Esophagus (tissue), 2 donors: ENCODE measurements at places on chromosomes 13 and 19. TPM values are rescaled to one million over a fixed set of nuclear protein-coding genes. Genes with fewer than 3 reads are reported as not detected.

The COX7A1 gene
- 17.3 TPM for polyA plus RNA-seq

The CYSLTR2 gene
- polyA plus RNA-seq, result 0.12 TPM

The IRGC gene
- not detected for polyA plus RNA-seq

The NKPD1 gene
- 1.3 TPM for polyA plus RNA-seq

The CCDC70 gene
- not detected for polyA plus RNA-seq

The CEACAM7 gene
- 96.6 TPM for polyA plus RNA-seq

The PNMA8B gene
- 0.14 TPM for polyA plus RNA-seq

The PCSK4 gene
- polyA plus RNA-seq, result 1.9 TPM

The PABPC3 gene
- polyA plus RNA-seq, result 0.20 TPM

The FCAR gene
- 0.10 TPM for polyA plus RNA-seq

The APBA3 gene
- polyA plus RNA-seq, result 12.1 TPM

The ZNF888 gene
- 2.7 TPM for polyA plus RNA-seq

The CYP4F11 gene
- 11.9 TPM for polyA plus RNA-seq

The PTH2 gene
- polyA plus RNA-seq, result not detected

The WDR88 gene
- polyA plus RNA-seq, result not detected

The ASF1B gene
- polyA plus RNA-seq, result 9.1 TPM

The TLE2 gene
- 10.1 TPM for polyA plus RNA-seq

The FBXO46 gene
- 13.9 TPM for polyA plus RNA-seq

The CEACAM1 gene
- 38.8 TPM for polyA plus RNA-seq

The ZSCAN4 gene
- 0.01 TPM for polyA plus RNA-seq

The ZNF324 gene
- 5.1 TPM for polyA plus RNA-seq

The WDR87 gene
- not detected for polyA plus RNA-seq

The IL4I1 gene
- polyA plus RNA-seq, result 0.45 TPM

The KLHL1 gene
- polyA plus RNA-seq, result not detected

The CFD gene
- polyA plus RNA-seq, result 32.6 TPM

The CGB7 gene
- polyA plus RNA-seq, result 3.5 TPM

The VAV1 gene
- polyA plus RNA-seq, result 1.3 TPM

The SPRED3 gene
- 0.24 TPM for polyA plus RNA-seq

The SLC44A2 gene
- 76.8 TPM for polyA plus RNA-seq

The OR7C1 gene
- polyA plus RNA-seq, result 0.01 TPM

The C1QTNF9B gene
- polyA plus RNA-seq, result 0.16 TPM

The CFAP97D2 gene
- polyA plus RNA-seq, result not detected

The EPSTI1 gene
- 0.65 TPM for polyA plus RNA-seq
